Left kidney (tissue), 8 donors: ENCODE measurements at places on chromosomes 3 and 15. TPM values are rescaled to one million over a fixed set of nuclear protein-coding genes. Genes with fewer than 3 reads are reported as not detected.

- DNase-seq = no peak
Observed at GRCh38 chr3:31985831-31986230, 4.3 kb downstream of the ZNF860 start.

- no peak for DNase-seq
Observed at GRCh38 chr3:150407808-150408220, 284 bp upstream of the TSC22D2 start.

DNA sequence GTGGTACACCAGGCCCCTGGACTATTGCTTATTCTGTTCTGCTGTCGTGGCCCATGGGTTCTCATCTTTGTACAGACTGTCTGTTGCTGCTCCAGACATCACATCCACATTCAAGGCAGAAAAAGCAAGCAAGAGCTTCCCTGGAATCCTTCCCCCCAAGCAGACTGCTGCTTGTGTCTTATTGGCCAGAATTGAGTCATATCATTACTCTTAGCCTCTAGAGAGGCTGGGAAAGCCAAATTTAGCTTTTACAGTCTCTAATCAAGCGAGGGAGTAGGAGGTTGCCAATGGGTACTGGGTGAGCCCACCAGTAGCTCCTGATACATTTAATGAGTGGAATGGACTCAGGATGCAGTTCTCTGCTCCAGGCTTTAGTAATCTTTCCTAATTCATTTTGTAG is 39.4 kb downstream of the RAB6B start:
- DNase-seq = no peak

DNA sequence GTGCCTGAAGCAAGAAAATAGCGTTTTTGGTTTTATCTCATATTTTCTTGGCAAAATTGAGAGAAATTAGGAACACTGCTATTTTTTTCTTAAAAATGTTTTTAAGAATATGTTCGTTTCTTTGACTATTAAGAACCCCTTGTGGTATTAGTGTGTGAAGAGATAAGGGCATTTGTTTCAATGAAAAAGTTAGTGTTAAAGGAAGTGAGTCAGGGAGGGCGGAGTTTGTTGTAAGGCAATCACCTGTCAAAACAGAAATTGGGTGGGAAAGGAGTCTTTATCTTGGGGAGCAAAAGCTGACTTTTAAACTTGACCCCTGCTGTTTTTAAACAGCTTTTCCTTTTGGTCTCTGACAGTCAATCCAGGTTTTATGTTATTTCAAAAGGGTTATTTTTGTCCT is 4.2 kb downstream of the RAP2B start:
- no peak for DNase-seq

GRCh38 chr3:65814845-65815578 is 223.7 kb downstream of the MAGI1 start:
- DNase-seq = no peak

DNA sequence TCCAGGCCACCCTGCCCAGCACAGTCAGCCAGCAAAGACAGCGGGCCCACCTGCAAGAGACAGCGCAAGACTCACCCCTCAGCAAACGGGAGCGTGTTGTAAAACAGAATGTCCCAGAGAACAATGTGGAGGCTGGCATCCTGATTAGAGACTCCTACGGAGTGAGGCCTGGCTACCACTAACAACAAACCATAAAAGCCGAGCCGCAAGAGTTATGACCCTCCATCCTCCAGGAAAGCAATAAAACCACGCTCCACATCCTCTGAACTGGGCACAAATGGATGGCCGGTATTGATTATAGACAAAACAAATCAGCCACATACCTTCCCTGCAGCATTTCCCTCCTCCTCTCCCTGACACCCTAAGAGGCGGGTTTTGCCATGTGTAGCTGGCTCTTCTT is 75.8 kb upstream of the LIPC start:
- no peak for DNase-seq

DNA sequence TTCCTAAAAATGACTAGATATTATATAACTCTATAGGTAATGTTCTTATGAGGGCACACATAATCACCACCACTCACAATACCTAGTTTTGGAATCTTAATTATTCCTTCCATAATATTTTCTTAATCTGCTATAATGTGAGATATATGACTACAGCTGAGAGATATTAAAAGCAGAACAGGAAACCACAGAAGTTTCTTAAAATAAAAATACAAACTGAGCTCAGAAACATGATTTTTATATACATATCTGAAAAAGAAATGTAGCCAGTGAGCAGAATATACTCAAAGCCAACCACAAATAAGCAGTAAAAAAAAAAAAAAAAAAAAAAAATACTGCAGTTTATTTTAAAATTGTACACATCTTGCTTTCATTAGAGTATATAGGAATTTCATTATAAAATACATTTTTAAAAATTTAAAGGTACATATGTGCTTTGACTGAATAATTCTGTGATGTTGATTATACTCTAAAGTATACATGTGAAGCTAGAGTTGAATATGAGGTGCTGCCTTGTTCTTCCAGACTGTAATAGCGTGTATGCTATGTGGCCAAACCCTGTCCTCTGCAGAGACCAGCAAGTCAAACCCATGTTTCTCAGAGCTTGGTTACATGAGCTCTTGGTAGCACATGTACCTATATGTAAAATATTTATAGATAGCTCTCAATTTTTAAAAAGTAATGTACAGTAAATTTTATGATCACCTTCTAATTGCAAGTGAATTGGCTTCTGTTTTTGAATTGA is 175.0 kb downstream of the UBE2E2 start:
- no peak for DNase-seq

GRCh38 chr3:184593220-184593927 is 31.8 kb downstream of the EPHB3 start:
- no peak for DNase-seq

GRCh38 chr3:188128905-188129304 is 25.1 kb upstream of the LPP start:
- DNase-seq = no peak

DNA sequence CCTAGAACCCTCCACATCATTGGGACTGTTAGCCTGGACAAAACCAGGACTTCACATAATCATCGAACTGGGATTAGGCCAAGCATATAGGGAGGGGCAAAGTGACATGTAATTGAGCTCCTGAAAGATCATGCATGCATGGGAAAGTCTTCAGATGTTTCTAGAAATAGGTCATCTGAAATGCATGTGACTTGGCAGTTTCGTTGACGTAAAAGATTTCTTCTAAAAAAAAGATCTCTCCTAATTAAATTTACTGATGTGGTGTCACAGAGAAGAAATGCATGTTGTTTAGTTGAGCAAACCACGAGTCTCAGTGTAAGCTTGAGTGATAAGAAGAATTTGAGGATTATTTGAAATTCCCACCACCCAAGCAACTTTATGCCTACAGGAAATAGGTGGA is 70.0 kb upstream of the LIMD1 start:
- no peak for DNase-seq

DNA sequence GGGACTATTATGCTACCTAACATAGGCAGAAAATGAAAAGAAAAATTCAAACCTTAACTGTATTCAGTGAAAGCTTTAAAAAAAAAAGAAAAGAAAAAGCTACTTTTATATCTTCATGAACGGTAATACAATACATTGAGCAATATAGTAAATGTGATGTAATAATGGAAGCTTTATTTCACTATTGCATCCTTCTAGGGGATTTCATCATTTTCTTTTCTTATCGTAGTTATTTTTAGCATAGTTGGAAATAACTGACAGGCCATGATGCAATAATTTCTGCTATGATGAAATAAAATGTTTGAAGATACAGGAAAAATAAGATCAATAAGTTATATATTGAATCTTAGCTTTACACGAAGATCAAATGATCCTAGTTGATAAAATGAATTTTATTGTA is 40.3 kb upstream of the ZCWPW2 start:
- DNase-seq = no peak

DNA sequence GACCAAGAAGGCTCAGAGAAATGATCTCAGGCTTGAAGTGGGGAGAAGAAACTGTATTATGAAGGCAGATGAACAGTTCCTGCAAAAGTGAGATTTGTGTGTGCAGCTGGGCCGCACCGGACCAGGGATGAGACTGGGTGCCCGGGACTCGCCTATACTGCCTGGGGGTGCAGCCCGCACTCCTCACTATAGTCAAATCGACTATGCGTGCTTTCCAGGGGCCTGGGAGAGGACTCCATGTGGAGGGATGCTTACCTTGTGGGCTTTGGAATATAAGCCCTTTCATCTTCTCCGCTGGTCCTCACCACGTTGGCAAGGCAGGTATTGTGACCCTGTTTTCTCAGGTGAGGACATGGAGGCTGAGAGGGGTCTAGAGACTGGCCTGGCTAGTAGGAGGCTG is 32.9 kb upstream of the APOD start:
- DNase-seq = no peak

DNA sequence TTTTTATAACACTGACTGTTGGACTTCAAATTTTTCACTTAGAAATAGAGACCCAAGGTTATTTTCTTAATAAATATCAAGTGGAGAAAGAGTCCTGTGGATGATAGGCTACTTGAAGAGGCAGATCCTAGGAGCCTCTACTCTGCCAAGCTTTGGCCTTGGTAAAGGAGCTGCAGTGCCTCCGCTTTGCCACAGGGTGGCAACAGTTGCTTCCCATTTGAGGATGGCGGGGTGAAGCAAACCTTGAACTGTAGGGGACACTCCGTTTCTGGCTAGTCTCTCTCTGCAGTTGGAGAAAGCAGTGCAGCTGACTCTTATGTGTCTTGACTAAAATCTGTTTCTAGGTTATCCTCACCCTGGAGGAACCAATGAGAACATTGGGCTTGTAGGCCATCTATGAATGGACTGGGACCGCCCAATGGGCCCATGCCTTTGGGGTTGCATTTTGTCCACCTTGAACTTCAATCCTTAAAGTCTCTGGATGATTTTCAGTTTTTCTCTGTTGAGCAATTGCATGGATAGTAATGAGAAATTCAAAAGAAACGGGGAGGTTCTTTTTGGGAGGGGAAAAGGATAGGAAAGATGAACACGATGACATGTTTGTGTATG is 9.8 kb downstream of the SCG5 start:
- no peak for DNase-seq

DNA sequence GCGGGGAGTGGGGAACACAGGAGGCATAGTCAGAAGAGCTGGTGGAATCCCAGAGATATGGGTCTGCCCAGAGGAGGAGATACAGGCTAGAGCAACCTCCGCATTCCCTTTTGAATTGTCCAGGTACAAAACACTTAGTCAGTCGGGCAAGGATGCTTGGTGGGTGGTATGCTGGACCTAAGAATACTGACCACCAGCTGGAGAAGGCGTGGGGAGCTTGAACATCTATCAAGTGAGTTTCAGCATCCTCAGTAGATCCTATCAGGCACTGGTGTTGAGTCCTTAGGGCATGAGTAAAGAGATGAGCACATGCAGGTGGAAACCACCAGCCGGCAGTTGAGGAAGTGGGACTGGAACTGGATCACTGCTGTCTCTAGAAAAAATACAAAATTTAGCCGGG is 14.7 kb upstream of the DIS3L start:
- DNase-seq = no peak

DNA sequence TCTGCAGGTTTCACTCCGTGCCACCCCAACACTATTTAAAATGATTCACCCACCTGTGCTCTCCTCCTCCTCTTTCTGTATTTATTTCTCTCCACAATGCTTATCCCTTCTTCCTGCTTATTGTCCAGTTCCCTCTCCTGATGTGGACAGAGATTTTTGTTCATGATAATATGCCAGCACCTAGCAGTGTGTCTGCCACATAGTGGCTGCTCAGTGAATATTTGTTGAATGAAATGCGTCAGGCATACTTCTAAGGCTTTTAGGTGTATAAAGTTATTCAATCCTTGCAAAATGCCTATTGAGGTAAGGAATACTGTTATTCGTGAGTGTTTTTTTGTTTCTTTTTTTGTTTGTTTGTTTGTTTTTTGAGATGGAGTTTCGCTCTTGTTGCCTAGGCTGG is 67.5 kb upstream of the MME start:
- no peak for DNase-seq

DNA sequence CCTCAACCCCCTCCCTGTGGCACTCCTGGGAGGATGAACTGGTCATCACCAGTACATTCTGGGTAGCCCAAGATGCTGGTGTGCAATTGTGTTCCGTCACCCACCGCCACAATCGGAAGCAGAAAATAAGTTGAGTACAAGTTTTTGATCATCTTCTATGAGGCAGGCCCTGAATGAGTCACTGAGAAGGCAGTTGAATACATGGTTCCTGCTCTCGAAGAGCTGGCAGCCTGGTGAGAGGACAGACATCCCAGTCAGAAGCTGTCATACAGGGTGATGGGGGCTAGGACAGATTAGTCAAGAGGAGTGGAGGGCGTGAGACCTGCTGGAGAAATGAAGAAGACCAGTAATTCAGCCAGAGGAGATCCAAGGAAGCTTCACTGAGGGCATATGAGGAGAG is 6.2 kb downstream of the CEMIP start:
- no peak for DNase-seq

DNA sequence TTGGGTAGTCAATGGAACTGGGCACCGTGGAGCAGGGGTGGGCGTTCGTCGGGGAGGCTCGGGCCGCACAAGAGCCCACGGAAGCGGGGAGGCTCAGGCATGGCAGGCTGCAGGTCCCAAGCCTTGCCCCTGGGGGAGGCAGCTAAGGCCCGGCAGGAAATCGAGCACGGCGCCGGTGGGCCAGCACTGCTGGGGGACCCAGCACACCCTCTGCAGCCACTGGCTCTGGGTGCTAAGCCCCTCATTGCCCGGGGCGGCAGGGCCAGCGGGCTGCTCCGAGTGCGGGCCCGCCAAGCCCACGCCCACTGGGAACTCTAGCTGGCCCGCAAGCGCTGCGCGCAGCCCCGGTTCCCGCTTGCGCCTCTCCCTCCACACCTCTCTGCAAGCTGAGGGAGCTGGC is 21.5 kb upstream of the C2CD4B start:
- no peak for DNase-seq

DNA sequence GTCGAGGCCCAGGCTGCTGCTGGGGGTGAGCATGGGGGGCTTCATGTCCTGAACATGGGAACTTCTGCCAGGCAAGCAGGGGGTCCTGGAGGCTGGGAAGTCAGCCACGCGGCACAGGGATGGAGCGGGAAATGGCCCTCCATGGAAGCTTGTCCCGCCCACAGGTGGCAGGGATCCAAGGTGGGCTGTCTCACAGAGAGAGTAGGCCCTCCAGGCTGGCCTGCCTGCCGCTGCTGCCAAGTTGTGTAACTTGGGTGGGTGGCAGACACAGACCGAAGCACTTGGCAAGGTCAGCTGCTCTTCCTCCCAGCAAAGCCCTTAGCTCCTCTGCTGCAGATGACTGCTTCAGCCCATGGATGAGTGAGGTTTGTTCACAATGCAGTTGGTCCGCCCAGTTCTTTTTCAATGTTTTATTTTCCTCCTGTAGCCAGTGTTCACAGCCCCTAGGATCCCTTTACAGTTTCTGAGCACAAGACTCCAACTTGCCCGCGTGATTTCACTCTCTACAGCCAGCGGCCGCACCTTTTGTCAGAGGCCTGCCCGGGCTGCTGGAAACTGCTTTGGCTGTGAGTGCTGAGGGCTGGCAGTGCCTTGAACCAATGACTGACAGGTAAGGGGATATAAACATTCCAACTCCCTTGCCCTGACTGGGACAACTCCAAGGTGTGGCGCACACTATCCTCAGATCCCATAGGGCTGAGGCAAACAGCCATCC is 26.7 kb downstream of the HCN4 start:
- no peak for DNase-seq

- DNase-seq = no peak
Observed at GRCh38 chr3:109396806-109397205, 59.5 kb upstream of the DPPA4 start.

- DNase-seq = no peak
Observed at GRCh38 chr3:164537485-164537884, 540.8 kb downstream of the SI start.

FMN1 gene
- polyA plus RNA-seq = 23.1 TPM

CCDC9B gene
- 6.3 TPM for polyA plus RNA-seq

NT5DC2 gene
- 159 TPM for polyA plus RNA-seq

CHL1 gene
- polyA plus RNA-seq = 24.1 TPM

PAQR9 gene
- 0.68 TPM for polyA plus RNA-seq

CISH gene
- 29.4 TPM for polyA plus RNA-seq

CD200R1L gene
- not detected for polyA plus RNA-seq

TF gene
- polyA plus RNA-seq = 7.9 TPM
